COLO829 (cell line): ENCODE measurements at places on chromosomes 13 and 19.

GRCh38 chr19:43634506-43634871 lies 5.2 kb downstream of the CADM4 start:
- DNase-seq = no peak

DNA sequence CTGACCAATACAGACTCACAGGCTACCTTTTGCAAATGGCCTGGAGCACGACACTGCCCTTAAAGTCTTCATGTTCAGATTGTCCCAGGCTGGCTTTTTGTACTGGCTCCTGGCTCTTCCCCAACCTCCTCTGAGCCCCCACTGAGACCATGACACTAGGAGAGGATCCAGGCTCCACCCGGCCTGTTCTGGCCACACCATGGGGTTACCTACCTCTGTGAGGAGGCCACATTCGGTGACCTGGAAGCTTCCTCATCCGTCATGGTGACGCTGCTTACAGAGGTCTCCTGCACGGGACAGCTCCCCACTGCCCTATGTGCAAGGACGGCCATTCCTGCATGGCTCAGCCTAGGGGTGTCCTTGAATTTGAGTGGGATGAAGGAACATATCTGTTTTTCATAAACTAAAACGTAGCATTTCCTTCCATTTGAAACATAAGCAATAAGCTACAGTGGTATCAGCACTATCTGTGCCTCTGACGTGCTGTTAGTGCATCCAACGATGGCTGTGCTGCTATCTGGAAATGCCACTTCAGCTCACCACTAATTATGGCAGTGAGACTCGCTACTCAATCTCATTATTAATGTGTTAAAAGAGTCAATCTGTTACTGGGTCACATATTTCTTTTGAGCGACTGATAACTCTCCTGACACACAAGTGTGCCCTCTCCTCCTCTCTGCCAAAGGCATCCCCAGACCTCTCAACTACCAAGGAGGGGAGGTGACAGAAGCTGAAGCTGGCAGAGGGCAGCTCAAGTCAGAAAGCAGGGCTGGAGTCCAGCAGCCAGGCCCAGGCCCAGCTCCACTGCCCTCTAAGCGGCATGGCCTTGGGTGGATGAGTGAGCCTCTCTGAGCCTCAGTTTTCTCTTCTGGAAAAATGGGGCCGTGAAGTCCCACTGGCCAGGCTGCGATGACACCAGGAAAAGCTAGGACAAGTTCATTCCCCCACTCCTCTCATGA lies 29.6 kb downstream of the ELL start:
- DNase-seq = no peak

GRCh38 chr13:66748712-66749111 lies 481.4 kb downstream of the PCDH9 start:
- no peak for DNase-seq

GRCh38 chr13:94595001-94595949 lies 677 bp downstream of the TGDS start:
- no peak for DNase-seq

GRCh38 chr19:49114630-49115363 lies 627 bp downstream of the LIN7B start:
- DNase-seq = no peak

- no peak for DNase-seq
Measured at GRCh38 chr13:27619728-27620376, 477 bp downstream of the LNX2 start.

- no peak for DNase-seq
Measured at GRCh38 chr13:113816254-113816929, 47.5 kb downstream of the GAS6 start.

- no peak for DNase-seq
Measured at GRCh38 chr19:709196-709964, 645 bp downstream of the PALM start.

DNA sequence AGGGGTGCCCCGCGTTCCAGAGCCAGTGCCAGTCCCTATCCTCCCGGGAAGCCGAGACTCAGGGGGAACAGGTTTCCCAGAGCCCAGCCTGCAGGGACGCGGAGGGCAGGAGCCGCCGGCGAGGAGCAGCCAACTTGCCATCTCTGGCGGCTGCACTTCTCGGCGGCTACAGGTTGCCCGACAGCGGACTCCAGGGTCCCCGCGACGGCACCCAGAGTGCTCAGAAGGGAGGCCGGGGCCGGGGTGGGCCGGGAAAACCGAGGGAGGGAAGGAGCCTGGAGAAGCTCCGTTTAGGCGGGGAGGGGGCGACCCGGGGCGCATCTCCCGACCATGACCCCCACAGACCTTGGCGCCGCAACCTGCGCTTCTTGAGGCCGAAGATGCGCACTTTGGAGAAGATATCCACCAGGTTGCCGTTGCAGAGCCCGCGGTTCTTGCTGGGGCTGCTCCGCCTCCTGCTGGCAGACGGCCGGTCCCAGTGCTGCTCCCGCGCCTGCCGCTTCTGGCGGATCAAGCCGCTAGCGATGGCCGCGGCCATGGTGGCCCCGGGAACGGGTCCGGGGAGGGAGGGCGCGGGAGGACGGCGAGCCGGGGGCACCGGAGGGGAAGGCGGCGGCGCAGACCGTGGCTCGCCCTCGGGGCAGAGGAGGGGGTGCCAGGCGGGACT lies 463.8 kb downstream of the ITGBL1 start:
- DNase-seq = no peak

- no peak for DNase-seq
Measured at GRCh38 chr19:46111376-46111775, 13.1 kb downstream of the IGFL3 start.

GRCh38 chr13:26698392-26699196 lies 62.0 kb downstream of the GPR12 start:
- DNase-seq = peak; percentile 70

GRCh38 chr13:99347911-99348451 lies 40.8 kb upstream of the GPR183 start:
- no peak for DNase-seq

GRCh38 chr13:100597253-100597652 lies 8.7 kb upstream of the GGACT start:
- DNase-seq = no peak

DNA sequence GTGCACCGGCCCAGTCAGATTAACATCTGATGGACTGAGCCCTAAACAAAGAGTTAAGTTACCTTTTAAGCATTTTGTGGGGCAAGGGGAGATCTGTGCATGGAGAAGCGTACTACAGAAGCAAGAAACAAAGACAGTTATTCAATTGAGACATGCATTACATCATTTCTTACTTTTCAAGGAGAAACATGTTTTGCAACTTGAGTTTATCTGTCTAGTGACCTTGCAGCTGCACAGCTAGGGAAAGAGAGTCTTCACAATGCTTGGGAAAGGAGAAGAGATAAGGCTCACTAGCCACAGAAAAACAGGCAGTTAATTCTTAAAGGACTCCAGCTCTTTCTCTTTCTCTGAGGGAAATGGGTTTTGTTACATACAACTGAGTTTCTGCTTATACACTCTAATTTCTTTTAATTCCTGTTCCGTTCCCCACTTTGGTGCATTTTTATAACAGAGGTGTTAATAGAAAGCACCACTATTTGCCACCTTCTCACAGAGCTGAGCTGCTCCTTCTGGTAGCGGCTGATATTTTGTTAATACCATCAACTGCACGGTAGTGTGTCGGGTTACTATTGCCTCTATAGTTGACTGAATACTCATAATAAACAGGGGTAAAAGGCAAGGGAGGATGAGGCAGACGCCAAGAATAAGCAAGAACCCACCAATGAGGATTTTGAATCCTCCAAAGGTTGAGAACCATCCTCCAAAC lies 55.9 kb downstream of the ZNF431 start:
- no peak for DNase-seq

DNA sequence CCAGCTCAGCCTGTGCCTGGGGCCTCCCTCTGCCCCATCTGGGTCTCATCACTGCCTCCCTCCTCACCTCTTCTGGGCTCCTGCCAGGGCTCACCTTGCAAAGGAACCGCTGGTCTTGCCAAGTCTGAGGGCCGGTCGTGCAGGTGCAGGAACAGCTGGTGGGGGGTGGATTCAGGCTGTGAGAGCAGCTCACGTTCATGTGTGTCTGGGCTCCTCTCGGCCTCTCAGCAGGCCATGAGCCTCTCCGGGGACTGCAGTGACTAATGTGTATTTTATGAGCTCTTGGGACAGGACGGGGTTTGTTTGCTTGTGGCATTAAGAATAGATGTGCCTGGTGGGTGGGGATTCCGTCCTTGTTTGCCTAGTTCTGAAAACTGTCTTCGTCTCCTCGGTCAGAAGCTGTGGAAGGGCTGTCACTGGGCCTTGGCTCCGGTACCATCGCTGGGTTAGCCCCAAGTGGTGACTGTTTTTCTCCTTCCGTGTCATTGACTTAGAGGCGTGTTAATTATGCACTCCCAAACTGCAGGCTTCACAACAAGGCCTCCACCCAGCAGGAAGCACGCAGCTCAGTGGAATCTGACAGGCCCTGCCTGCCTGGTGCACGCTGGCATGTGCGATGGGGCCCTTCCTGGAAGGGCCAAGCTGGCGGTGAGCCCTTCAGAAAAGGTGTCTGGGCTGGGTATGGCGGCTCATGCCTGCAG lies 77.6 kb downstream of the KDM4B start:
- DNase-seq = peak; percentile 32

DNA sequence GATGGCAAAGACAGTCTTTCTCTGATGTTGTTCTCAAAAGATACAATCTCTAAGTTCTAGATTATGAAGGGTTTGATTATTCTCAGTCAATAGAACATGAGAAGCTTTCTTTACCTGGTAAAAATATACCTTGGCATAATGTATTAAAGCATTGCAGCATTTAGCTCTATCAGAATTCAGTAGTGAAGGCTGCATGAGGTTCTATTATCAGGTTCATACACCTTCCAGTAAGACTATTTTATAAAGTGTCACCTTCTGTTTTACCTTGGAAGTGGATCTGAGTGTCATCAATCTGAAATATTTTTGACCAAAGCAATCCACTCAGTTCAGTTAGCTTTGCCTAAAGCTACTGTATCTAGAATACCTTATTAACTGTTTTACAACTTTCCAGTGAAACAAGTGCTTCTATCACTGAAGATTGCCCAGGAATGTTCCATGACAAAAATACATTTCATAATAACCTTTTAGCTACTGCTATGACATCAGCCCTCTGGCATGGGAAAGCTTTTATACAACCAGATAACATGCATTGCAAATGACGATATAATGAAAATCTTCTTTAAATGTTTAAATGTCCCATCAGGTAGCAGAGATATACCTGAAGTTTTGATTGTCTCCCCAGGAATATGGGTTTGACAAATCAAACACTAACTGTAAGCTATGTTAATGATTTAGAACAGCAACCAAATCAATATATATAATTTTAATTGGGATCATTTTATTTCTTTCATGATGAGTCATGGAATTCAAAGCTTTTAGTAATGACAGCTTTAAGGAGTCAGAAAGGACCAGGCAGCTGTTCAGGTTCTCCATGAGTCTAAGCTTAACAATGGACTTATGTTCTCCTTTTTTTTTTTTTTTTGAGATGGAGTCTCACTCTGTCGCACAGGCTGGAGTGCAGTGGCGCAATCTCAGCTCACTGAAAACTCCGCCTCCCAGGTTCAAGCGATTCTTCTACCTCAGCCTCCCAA lies 72.2 kb downstream of the UFM1 start:
- no peak for DNase-seq

DNA sequence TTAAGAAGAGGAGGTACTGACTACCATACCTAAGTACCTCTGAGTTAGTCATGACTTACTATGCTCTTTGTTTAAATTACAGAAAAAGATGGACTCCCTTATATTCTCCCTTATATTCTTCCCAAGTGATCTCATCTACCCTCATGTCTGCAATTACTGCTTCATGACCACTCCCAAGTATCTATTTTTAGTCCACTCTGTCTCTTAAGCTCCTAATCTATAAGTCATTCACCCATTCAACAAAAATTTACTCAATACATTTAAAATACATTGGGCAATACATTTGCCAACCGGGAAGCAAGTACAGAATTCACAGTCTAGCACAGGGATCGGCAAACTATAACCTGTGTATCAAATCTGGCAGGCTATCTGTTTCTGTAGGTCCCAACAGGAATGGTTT lies 42.6 kb downstream of the KPNA3 start:
- no peak for DNase-seq

GRCh38 chr19:12260861-12261260 lies 33.8 kb downstream of the ZNF44 start:
- no peak for DNase-seq

DNA sequence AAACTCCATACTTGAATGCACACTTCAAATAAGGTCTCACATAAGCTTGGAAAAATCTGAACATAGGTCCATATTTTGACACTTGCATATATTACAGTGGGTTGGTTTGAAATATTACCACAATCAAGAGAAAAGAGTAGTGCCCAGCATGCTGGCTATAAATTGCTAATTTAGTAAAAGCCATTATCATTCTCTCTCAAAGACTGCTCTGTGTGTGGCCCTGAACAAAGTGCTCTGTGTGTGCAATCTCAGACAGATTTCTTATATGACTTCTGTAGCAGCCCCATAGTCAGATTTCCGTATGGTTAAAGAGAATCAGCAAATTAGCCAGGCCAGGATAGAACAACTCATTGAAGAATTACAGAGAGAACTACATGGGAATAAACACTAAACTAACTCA lies 78.2 kb downstream of the LIG4 start:
- DNase-seq = peak; percentile 30

DNA sequence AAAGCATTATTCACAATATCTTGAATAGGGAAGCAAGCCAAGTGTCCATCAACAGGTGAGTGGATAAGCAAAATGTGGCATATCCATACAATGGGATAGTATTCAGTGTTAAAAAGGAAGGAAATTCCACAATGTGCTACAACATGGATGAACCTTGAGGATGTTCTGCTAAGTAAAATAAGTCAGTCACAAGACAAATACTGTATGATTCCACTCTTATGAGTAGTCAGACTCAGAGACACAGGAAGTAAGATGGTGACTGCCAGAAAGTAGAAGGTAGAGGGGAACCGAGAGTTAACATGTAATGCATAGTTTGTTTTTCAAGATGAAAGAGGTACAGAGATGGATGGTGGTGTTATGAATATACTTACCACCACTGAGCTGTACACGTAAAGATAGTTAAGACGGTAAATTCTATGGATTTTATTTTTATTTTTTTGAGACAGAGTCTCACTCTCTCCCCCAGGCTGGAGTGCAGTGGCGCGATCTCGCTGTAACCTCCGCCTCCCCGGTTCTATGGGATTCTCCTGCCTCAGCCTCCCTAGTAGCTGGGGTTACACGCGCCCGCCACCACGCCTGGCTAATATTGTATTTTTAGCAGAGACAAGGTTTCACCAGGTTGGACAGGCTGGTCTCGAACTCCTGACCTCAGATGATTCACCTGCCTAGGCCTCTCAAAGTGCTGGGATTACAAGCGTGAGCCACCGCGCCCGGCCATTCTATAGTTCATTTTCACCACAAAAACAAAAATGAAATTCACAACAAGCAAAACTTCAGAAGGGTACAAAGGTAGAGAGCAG lies 1.0 kb upstream of the CHAMP1 start:
- no peak for DNase-seq
